ENCODE measurements at places on chromosomes 3 and 15. TPM values are rescaled to one million over a fixed set of nuclear protein-coding genes. Genes with fewer than 3 reads are reported as not detected.

WDR48 gene
- 49.8 TPM for total RNA-seq

- peaks cover 11% of the 10 kb centered on the region for H3K36me3 ChIP-seq
- no peak overlapping the region for H3K4me3 ChIP-seq
- no peak overlapping the region for H3K27ac ChIP-seq
- no peak for DNase-seq
- no peaks in the 10 kb centered on the region for H3K4me1 ChIP-seq
These were observed 90.2 kb downstream of the SETD2 start for GRCh38 chr3:47073685-47074084.

GRCh38 chr15:68343579-68344225, 66.2 kb downstream of the FEM1B start:
- peaks cover 25% of the 10 kb centered on the region for H3K4me1 ChIP-seq
- H3K27ac ChIP-seq: no peak overlapping the region
- no peak for DNase-seq
- no peaks in the 10 kb centered on the region for H3K27me3 ChIP-seq

DNA sequence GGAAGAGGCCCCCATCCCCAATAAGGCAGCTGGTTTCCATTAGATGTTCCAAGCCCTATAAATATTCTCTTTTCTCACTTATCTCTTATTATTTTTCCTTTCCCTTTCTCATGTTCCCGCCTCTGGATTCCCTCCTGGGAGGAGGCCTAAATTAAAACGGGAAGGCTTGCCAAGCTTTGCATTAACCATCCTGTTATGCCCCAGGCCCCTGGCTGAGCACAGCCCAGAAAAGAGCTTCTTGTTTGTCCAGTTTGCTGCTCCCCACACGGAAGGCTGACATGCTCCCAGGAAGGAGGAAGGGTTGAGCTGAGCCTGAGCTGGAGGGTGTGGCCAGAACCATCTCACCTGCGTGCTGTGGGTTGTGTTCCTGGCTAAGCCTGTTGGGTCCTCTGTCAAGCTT, 63.1 kb upstream of the BOC start:
- H3K27ac ChIP-seq: peak overlapping the region; percentile 52
- peaks cover 6% of the 10 kb centered on the region for H3K4me1 ChIP-seq
- no peaks in the 10 kb centered on the region for H3K36me3 ChIP-seq

DNA sequence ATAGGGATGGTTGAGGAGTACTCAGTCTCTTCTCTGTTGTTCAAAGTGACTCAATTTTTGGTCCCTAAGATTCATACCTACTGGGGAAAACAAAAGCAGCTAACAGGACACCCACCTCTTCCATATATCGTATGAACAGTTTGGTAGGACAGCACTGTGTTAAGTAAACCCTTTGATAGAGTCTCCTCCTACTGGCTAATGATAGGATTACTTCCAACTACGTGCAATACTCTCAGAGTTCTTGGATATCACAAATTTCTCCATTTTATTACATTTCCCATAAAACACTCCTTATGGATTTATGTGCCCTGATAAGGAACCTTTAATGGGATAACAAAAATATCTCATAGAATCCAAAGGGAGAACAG, 200.2 kb upstream of the GOLGA6L4 start:
- H3K36me3 ChIP-seq: no peaks in the 10 kb centered on the region
- H3K27ac ChIP-seq: no peak overlapping the region
- H3K27me3 ChIP-seq: no peaks in the 10 kb centered on the region

- H3K27me3 ChIP-seq: peaks cover 6% of the 10 kb centered on the region
- no peak overlapping the region for H3K4me3 ChIP-seq
These were observed 1.0 kb downstream of the C3orf80 start for GRCh38 chr3:160226026-160226907.

DNA sequence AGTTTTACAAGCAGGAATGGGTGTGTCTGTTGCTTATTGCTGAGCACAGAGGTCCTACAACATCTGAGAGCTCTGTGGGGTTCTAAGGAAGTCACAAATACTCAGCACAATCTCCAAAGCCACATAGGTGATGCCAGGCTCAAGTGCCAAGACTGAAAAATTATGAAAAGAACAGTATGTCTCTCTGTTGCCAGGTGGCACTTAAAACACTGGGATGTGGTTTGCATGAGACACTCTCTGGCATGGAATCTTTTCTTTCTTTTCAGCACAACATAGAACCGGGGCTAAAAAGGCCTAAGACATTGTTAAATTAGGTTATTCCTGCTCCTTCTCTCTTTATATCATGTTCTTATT, 127.3 kb upstream of the PRICKLE2 start:
- H3K36me3 ChIP-seq: no peaks in the 10 kb centered on the region
- no peak overlapping the region for H3K4me3 ChIP-seq

KLHDC8B gene
- 57.0 TPM for total RNA-seq

Measured in thyroid gland (tissue), 4 donors.